CD8-positive, alpha-beta T cell (primary cell): ENCODE measurements at places on chromosomes 7 and 10. TPM values are rescaled to one million over a fixed set of nuclear protein-coding genes. Genes with fewer than 3 reads are reported as not detected.

GRCh38 chr10:103181244-103181643 is 11.8 kb downstream of the NT5C2 start:
- DNase-seq: no peak

DNA sequence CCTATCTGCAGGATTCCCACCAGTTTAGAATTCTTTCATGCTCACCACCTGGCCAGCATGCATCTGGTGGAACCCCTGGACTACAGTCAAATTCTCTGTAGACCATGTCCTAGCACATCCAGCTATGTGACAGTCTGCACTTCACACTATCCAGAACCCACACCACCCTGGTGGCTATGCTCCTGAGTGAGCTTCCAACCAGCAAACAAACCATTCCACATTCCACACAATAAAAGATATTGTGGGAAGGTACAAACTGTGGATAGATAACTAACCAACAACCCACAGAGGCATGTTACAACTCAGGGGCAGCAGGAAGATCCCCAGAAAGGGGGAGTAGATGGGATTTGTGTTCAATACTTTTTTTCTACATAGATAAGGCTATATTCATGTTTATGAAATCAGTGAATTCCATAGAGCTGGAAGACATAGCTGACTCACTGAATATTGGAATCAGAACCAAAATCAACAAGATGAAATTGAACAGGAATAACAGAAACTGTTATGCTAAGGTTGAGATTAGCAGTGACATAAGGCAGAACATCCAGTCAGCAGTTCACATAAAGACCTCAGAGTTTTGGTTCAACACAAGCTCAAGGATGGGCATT is 72.5 kb downstream of the LRRC17 start:
- no peak for DNase-seq

RAMP3 gene
- not detected for total RNA-seq

PCLO gene
- total RNA-seq: not detected

NRCAM gene
- total RNA-seq: 14.8 TPM

DNA sequence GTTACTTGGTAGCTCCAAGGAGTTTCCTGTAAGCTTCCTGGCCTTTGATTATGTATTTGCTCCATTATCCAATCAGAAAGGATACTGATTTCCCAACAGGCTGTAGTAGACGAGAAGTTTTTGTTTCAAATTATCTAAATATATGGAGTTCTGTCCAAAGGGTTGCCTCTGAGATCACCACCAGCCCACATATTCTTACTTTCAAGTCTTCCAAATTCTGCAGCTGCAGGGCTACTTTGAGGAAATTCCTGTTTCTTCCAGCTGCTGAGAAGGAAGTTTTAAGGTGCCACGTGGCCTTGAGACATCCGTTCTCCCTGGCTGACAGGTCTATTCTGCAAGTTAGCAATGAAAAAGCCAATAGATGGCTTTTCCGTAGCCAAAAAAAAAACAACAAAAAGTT is 286.0 kb downstream of the TWIST1 start:
- DNase-seq: no peak

DNA sequence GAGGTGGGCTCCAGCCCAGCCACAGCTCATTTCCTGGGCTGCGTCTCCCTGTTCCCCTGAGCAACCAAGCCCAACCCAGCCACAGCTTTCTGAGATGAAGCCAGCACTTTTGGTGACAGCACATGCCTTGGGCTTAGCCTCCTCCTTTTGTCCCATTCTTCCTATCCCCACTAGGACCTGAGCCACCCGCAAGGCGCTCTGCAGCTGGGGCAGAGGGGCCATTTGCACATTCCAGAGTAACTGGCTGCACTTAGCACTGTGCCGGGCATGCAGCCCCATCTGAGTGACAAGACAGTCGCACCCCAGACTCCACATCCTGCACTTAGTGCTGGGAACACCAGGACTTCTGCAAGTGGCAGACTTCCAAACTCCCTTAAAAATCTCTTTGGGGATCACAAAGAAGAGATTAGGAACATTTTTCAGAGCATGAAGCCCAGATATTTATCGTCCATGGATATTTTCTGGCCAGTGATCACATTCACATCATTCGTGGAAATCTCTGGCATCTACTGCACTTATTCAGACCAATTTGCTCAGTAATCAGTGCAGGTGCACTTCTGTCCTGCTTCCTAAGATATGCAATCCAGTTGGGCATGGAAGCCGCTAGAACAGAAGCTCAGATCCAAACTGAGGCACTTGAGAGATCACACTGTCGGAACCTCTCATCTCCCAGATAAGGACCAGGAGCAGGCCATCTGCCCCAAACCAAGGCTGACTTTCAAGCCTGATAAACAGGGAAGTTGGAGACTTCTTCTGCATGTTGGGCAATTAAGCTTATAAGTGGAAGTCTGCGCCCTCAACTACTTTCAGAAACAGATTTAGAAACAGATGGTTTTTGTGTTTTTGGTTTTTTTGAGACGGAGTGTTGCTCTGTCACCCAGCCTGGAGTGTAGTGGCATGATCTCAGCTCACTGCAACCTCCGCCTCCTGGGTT is 26.4 kb downstream of the CHST15 start:
- no peak for DNase-seq

SLC29A4 gene
- total RNA-seq: 0.16 TPM

DNA sequence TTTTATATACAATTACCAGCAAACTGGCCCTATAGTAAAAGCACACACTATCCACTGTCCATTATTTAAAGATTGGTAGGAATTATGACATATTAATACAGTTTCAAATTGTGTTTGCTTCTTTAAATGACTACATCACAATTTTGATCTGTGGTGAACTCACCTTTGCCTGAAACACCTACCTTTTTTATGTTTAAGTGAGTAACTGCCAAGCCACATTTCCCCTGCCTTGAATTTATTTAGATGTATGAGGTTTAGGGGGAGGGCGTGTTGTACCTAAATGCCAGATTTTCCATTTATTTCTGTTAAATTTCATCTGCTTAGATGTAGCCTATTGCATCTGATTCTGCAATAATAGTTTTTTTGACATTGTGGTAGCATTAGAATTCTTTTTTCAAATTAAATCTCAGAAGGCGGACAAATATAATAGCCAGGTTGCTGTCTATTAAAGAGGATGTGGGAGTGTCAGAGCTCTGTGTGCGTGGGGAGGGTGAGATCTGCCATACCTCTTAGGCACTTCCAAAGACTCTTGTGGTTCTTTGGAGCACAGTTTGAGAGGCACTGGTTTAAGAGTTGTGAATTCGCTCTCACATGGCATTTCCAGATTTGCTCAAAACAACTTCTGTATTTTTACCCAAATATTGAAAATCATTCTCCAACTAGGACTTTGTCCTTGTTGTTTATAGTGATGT is 13.8 kb downstream of the PIK3CG start:
- no peak for DNase-seq

DNA sequence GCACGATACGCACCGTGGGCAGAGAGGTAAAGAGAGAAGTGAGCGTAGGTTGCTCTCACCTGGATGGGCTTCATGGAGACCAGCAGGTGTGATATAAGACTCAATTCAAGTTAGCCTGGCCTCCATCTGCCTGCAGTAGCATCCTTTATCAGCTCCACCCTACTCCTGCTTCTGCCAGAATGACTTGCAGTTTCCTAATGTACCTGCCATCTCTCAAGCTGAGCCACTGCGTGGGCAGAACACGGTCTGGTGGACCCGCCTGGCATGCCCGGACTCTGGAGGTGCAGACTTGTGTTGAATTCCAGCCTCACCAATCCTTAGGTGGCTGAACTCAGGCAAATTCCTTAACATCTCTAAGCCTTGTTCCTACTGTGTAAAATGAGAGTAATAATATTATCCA is 64.3 kb downstream of the STEAP1B start:
- DNase-seq: no peak

DNA sequence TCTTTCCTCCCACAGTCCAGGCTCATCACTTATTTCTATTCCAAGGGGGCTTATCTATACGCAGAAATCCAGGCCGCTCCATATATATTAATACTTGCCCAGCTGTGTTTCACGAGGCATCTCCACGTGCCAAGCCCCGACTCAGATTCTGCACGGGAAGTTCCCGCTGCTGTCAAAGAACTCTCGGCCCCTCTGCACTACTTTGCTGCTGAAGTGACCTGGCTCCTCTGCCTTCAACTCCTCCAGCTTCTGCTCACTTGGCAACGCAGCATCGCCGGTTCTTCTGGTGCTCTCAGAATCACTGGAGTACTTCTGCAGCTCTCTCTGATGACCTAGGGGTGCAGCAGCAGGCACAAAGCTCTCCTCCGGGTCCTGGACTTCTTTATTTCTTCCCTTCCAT is 9.7 kb upstream of the CHST12 start:
- DNase-seq: no peak

GRCh38 chr7:82599895-82600294 is 156.3 kb upstream of the CACNA2D1 start:
- no peak for DNase-seq

DNA sequence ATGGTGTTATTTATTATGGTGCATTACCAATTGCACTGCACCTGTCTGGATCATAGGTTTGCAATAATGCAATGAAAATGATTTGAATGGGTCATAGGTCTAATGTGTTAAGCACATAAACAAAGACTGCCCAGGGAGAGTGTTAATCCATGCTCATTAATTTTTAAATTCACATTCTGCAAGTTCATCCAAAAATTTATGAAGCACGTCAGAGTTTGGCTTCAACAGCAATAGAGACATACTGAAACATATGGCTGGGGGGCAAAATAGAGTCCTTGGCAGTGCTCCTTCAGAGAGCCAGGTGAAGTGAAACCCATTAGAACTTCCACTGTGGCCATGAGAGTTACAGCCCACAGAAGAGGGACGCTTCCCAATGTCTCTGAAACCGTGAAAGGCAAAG is 441.1 kb downstream of the POM121L12 start:
- no peak for DNase-seq

MCM10 gene
- total RNA-seq: 0.08 TPM

- no peak for DNase-seq
Measured at GRCh38 chr7:91280604-91281003, 16.4 kb downstream of the FZD1 start.

WDR86 gene
- 5.7 TPM for total RNA-seq

EIF5AL1 gene
- total RNA-seq: 0.81 TPM

SPDYE11 gene
- total RNA-seq: not detected

- DNase-seq: no peak
Measured at GRCh38 chr7:148982654-148983199, 45.6 kb downstream of the PDIA4 start.

CHRM2 gene
- total RNA-seq: not detected

- DNase-seq: no peak
Measured at GRCh38 chr7:134513169-134513752, 14.1 kb upstream of the AKR1B10 start.
